Stimulated activated CD4-positive, alpha-beta T cell treated with anti-CD3 and anti-CD28 coated beads, Interleukin-4, amount 100 ng/mL, for 4 hours (primary cell): ENCODE measurements at places on chromosomes 6 and 20.

- DNase-seq = no peak
These were observed 230.6 kb downstream of the TSHZ2 start for GRCh38 chr20:53202777-53203176.

DNA sequence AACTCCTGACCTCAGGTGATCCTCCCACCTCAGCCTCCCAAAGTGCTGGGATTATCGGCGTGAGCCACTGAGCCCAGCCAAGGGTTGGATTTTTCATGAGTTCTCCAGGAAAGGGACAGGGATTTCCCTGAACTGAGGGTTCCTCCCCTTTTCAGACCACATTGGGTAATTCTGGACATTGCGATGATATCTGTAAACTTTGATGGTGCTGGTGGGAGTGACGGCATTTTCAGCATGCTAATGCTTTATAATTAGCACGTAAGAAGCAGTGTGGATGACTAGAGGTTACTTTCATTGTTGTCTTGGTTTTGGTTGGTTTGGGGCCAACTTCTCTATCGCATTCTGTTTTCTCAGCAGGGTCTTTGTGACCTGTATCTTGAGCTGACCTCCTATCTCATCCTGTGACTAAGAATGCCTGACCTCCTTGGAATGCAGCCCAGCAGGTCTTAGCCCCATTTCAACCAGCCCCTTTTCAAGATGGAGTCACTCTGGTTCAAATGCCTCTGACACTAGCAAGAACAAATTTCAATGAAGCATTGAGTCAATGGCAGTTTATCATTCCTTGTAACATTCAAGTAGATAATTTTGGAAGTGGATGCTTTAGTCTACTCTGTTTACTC, 156.5 kb downstream of the TTLL2 start:
- no peak for DNase-seq

DNA sequence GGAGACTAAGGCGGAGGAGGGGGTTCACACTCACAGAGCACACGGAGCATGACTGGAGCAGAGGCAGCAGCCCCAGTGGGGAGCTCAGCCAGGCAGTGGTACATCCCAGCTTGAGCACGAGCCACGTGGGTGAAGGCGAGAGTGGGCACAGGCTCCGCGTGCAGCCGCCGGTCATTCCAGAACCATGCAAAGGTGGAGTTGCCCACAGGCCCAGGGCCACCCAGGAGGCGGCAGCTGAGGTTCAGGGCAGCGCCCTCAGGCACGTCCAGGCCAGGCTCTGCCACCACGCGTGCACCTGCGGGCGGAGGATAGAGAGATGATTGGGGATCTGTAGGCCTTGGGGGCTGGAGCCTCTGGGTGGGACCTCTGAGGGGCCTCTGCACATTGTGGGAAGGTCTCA, 9.5 kb upstream of the ADAM33 start:
- no peak for DNase-seq

DNA sequence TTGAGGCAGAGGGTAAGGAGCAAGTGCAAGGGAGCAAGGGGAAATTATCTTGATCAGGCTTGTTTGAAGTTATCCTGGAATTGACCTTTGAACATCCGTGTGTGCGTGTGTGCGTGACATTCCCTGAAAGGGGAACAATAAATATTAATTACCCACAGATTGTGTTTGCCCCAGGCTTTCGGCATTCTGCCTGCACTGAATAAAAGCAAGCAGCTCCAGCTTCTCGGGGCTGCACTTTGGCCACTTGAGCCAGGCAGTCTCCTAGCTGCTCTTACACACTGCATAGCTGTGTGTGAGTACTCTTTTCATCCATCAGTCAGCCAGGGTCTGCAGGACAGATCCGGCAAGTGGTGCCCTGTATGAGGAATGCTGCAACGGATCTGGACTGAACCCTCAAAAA, 107.7 kb upstream of the BTN3A2 start:
- DNase-seq = no peak
